ENCODE measurements at places on chromosomes 7 and 10.

DNA sequence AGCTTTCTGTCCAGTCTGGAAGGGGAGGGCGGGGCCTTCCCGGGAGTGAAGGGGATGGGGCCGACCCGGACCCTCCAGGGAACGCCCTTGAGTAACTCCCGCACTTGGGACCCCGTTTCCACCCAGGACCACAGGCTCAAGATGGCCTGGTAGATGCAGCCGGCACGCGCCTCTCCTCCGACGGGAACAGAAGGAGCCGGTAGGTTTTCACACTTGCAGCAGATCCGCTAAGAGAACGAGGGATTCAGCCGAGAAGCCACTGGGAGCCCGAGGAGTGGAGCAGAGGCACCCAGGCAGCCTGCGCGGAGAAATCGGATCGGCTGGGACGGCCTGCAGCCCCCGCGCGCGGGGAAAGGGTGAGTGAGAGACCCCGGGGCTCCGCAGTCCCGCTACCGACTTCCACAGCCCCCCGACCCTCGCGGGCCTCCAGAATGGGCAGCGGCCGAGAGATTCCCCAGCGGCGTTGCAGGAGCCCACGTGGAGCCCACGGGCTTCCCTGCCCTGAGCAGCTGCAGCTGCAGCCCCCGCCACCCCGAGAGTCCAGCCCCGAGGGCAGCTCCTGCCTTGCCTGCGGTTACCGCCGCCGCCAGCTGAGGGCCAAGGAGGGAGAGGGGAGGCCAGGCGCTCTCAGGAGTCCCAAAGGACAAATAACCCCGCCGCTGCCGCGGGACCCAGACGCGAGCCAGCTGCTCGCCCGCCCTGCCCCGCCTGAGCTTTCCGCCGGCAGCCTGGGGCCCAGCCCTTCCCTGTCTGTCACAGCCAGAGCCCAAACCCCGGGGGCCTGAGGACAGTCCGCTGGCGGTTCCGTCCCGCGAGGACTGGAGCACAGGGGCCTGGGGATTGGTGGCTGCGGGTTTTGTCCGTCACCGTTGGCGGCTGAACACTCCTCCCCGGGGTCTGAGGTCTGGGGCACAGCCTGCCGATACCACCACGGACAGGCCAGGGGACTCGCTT is 21.8 kb downstream of the IFT22 start:
- no peak for DNase-seq

GRCh38 chr10:71081229-71081560 is 131.2 kb upstream of the UNC5B start:
- DNase-seq = no peak

DNA sequence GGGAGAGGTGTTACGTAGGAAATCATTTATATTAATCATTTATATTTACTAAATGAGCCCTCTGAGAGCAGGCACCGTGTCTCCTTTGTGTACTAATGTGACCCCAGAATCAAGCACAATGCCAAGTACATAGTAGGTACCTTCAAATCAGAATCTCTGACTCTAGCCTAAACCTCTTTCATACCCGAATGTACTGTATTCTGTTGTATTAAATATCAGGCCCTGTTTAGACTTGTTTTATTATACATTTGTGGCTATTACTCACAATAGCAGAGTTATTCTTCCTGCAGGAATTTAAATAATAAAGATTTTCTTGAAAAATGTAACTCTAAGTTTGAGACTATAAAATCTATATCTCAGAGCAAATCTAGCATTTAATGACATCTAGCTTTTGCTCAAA is 297.3 kb downstream of the EXOC4 start:
- DNase-seq = no peak

DNA sequence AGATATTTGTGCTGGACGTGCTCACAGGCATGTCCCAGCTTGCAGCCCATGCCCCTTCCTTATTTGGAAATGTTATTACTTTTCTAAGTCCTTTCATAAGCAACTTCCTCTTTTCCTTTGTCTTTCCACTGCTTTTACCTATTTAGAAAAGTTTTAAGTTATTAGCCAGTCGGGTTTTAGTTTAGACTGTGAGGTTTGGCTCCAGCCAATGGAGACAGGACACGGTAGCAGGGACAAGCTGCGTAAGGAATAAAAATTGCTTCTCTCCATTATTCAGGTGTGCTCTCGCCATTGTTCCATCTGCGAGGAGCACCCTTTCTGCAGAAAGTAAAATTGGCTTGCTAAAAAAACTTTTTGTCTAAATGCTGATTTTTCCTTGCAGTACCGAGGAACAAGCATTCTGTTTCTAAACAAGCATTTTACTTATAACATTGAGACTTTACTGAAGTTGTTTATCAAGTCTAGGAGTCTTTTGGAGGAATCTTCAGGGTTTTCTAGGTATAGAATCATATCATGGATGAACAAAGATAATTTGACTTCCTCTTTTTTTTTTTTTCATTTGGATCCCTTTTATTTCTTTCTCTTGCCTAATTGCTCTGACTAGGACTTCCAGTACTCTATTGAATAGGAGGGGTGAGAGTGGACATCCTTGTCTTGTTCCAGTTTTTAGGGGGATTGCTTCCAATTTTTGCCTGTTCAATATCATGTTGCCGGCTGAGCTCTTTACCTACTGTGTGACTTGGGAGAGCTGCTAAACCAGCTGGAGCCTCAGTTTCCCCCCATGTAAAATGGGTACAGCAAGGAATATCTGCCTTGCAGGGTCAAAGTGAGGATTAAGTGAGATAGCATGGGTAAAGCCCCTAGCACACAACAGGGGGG is 63.8 kb downstream of the ALOX5 start:
- DNase-seq = no peak

- no peak for DNase-seq
Measured at GRCh38 chr10:116809483-116810119, 39.7 kb upstream of the ENO4 start.

DNA sequence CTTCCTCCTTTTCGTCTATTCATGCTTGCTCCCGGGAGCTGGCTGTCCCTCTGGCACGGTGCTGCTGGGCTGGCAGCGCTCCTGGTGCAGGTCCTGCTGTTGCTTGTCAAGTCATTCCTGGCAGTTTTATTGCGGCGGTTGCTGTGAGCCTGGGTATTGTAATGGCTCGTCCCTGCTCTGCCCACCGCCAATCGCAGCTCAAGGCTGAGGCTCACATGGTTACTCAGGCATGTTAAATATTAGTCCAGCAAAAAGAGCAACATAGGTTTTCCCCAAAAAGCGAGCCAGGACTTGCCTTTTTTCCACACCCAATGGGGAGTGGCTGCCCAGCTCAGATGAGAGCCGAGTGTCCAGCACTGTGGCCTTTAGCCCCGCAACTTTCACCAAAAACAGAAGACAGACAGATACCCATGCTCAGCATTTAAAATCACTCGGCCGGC is 492.9 kb upstream of the FOXK1 start:
- no peak for DNase-seq

- DNase-seq = no peak
Measured at GRCh38 chr7:1732072-1732471, 62.0 kb downstream of the ELFN1 start.

DNA sequence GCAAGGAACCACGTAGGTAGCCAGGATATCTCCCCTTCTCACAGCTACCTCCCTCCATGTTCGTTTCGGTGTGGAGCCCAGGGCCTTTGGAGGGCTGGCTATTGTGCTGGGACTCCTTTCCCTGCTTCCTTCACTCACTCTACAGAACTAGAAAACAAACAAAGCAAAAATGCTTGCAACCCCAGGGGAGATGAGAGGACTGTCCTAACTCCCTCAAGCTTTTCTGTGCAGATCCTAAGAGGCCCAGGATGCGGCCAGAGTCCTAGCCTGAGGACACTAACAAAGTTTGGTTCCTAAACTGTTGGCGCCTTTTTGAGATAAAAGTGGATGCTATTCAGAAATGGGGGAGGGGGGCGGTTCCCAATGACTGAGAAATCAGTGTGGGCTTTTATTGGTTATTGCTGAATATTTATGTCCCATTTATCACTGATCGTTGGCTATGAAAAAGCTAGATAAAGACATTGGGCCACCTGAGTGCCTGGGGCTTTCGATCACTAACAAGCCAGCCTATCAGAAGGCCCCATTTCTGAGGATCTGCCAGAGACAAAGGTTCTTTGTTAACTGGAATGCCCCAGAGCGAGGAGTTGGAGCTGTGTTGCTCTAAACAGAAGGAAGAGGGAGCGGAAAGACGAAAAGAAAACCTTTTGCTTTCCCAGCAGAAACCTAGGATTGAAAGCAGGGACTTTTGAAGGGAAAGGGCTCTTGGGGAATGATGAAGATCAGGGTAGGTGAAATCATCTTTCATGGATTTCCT is 95.2 kb upstream of the EGR2 start:
- no peak for DNase-seq

DNA sequence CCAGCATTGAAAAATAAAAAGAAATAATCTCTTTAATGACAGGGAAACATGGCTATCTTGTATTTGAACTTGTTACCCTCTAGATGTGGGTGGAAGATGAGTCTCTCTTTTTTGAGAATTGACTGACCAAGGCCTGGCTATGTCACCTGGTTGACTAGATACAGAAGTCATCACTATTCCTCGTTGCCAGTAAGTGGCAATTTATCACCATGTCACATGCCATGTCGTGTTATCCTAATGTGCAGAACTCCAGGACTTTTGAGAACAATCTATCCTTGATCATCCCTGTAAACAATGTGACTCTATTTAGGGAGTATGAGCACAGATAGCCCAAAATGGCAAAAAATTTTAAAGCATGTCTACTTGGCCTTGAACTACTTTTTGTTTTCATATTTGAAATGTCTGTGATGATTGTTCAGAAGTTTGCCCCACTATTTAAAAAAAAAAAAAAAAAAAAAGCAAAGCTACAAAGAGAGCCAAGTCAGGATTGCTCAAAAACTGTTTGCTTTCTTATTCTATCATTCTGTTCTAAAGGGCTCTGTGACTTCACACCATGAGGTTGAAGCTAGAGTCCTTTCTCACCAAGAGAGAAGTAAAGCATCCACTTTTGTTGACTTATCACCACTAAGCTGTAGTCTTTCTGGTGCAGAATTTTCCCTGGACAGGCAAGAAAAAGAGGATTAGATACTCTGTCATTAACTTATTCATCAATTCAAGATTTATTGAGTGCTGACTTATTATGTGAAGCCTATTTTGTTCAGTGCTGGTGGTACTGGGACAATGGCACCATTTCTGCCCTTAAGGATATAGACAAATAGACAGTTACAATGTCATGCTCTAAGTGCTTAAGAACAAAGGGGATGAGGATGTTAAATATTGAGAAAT is 10.4 kb upstream of the WIPF3 start:
- no peak for DNase-seq

DNA sequence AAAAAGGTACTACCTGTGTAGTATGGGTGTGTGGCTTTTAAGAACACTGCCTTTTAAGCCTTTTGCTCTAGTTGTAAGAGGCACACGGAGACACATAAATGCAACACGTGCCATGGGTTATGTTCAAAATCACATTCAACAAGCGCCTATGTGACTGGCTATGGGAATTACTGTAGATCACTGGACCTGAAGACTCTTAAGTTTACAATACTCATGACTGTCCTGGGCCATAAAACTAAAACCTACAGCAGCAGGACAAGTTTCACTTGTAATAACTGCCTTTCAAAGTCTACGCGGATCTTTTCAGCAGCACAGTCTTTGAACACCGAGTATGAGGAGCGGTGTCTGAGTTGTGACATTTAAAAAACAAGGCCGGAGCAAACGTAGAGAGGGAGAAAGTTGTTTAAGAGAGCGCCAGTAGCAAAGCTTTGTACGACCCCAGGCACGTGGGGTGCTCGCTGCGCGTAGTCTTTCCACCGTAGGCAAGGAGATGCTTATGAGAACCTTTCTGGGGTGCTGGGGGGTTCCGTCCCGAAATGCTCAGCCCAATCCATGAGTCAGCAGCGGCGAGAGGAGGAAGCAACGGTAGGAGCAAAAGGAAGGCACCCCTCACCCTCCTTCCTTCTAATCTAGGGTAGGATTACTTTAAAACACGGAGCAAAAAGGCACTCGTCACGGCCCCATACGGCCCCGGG is 662 bp downstream of the DNAJC2 start:
- DNase-seq = no peak

GRCh38 chr7:6398943-6399342 is 48.8 kb downstream of the DAGLB start:
- DNase-seq = no peak

GRCh38 chr10:129896136-129896859 is 67.8 kb downstream of the EBF3 start:
- DNase-seq = no peak

DNA sequence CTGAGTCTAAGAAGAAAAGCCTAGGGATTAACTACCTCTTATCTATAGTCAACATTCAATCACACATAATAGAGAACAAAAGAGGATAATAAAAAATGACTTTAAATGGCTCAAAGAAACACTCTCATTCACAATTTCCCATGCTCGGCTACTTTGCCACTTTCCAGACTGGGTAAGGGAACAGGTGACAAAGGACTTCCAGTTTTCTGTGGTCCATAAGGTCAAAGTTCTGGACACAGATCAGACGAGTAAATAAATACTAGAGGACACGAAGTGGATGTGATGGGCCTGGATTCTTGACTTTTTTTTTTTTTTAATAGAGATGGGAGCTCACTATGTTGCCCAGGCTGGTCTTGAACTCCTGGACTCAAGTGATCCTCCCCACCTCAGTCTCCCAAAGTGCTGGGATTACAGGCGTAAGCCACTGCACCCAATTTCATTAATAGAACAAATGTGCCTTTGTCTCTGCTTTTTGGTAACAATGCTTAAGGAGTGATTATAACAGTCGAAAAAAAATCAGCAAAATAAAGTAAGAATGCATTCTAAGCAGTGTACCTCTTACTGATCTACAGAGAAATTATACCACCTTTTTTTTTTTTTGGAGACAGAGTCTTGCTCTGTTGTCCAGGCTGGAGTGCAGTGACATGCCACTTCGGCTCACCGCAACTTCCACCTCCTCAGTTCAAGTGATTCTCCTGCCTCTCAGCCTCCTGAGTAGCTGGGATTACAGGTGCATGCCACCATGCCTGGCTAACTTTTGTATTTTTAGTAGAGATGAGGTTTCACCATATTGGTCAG is 70.6 kb downstream of the WAPL start:
- DNase-seq = no peak

GRCh38 chr10:125548356-125548755 is 134.6 kb downstream of the TEX36 start:
- no peak for DNase-seq

DNA sequence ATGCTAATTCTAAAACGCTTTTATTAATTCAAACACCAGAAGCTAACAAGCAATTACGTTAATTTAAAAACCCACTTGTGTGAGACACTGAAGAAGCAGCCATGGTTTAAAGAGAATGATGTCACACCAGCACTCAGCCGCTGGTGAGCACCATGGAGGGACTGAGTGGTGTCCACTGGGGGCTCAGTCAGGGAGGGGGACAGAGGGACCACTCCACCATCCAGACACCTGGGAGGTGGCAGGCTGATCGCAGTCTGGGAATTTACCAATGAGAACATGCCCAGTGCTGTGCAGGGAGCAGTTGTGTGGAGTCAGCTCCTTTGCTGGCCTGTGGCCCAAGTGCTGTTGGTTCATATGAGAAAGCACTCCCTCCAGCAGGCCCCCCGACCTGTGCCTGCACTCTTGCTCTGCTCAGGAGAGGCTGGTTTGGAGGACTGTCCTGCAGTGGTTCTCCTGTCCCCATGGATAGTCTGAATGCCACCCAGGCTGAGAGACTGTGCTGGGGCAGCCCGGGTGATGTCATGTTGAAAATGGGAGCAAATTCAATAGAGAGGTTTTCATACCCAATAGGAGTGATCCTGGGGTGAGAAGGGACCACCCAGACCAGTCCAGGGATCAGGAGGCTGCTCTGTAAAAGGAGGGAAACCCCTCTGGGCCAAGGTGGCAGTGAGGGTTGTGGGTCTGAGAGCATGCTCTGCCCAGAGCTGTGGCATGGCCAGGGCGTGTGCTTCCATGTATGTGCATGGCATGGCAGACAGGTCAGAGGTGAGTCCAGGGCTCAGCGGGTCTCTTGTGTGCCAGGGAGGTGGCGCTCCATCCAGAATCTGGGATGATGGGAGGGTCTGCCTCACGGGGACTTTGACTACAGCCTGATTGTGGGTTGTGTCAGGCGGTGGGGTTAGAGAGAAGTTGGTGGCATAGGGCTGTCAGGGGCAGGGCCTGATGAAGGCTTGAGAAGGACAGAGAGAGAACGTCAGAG is 12.7 kb downstream of the ADCY1 start:
- DNase-seq = no peak
